T-cell (primary cell): ENCODE measurements at places on chromosomes 4 and X. TPM values are rescaled to one million over a fixed set of nuclear protein-coding genes. Genes with fewer than 3 reads are reported as not detected.

GRCh38 chr4:185219551-185220344 is 10.3 kb downstream of the SNX25 start:
- no peak for DNase-seq

BEX5 gene
- 5.4 TPM for total RNA-seq

DNA sequence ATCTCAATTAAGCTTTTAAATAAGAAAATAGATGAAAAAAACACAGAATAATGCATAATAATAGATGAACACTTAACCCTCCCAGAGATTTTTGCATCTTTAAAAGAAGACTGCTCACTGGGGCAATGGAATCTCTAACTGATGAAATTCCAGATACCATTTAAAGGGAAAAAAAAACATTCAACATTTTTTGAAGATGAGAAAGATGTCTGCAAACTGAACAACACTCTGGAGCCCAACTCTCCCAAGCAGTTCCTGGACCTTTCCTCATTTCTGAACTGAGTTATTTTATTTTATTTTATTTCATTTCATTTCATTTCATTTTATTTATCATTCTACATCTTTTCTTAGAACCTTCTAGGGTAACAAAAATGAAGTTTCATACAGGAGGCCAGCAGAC is 90.7 kb downstream of the CORIN start:
- DNase-seq: no peak

F9 gene
- total RNA-seq: 0.10 TPM

- no peak for DNase-seq
Observed at GRCh38 chr4:6042293-6043063, 24.2 kb upstream of the C4orf50 start.
